Endothelial cell of umbilical vein (primary cell): ENCODE measurements at places on chromosomes 4 and X. TPM values are rescaled to one million over a fixed set of nuclear protein-coding genes. Genes with fewer than 3 reads are reported as not detected.

CXCL10 gene
- total RNA-seq = not detected in 2 replicates

RPGR gene
- total RNA-seq = 21.1 and 24.0 TPM in 2 replicates

ZFP42 gene
- not detected in 2 replicates for total RNA-seq

DNA sequence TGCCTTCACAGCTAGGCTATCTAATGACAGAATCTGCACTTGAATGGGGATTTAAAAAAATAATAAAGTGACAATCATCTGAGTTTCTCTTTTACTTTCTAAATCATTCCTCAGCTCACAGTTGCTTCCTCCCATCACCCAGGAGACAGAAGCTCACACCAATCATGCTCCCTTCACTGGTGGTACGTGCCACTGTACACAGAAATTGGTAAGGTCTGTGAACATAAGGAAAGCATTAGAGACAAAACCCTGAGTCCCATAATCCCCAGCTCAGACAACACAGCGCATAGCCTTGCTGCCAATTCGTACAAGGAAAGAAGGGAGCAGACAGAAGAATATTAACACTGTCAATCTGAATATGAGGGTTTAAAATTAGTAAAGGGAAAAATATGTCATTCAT, 133.1 kb downstream of the IDS start:
- no peak for DNase-seq

DNA sequence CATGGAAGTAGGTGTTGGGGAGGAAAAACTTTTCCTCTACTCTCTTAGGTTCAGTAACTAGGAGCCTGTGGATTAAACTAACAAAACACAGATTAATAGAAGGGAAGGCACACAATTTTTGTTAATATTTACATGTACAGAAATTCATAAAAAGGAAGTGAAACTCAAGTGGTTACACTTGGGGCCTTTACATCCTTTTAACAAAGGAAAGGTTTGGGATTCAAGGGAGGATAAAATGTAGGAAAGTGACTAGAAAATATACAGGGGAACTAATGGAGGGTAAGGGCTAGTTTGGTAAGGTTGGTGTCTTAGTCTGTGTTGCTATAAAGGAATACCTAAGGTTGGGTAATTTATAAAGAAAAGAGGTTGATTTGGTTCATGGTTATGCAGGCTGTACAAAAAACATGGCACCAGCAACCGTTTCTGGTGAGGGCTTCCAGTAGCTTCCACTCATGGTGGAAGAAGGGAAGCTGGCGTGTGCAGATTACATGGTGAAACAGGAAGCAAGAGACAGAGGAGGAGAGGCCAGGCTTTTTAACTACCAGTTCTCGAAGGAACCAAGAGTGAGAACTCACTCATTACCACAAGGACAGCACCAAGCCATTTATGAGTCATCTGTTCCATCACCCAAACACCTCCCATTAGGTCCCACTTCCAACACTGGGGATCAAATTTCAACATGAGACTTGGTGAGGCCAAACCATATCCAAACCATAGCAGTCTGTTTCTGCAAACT, 124.4 kb downstream of the CHRDL1 start:
- no peak for DNase-seq

GRCh38 chrX:109739625-109740432, 6.8 kb upstream of the ACSL4 start:
- DNase-seq = no peak

DNA sequence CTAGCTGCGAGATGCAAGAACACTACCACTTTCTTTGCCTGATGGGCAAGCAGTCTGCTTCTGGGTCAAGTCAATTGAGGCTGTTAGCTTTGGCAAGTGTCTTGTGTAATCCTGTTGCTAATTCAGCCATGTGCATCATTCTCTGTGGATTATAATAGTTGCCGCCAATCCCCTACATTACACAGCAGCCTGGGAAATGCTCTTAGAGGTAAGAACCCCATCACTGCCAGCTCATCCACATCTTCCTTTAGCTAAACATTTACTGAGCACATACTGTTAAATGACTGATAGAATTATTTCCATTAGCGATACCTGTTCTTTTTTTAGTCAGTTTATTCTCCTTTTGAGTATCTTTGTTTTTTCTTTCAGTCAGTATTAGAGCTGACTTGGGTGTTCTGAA, 116.2 kb downstream of the CBR4 start:
- DNase-seq = no peak

GRCh38 chrX:68896581-68896980, 67.8 kb downstream of the EFNB1 start:
- no peak for DNase-seq

DNA sequence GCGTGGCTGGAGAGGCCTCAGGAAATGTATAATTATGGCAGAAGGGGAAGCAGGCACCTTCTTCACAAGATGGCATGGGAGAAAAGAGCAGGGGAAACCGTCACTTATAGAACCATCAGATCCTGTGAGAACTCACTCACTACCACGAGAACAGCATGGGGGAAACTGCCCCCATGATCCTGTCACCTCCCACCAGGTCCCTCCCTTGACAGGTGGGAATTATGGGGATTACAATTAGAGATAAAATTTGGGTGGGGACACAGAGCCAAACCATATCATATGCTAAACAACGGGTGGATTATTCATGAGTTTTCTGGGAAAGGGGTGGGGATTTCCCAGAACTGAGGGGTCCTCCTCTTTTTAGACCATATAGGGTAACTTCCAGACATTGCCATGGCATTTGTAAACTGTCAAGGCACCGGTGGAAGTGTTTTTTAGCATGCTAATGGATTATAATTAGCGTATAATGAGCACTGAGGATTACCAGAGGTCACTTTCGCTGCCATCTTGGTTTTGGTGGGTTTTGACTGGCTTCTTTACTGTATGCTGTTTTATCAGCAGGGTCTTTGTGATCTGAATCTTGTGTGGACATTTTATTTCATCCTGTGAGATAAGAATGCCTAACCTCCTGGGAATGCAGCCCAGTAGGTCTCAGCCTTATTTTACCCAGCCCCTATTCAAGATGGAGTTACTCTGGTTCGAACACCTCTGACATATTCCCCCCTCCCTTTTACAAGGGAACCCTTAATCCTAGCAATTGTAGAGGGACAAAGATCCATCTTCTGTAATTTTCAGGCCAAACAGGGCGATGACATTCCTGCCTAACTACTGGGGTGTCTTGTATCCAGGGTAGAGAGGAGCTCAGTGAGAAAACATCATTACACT, 27.6 kb upstream of the ZNF81 start:
- no peak for DNase-seq

INTS6L gene
- total RNA-seq = 5.6 and 7.5 TPM in 2 replicates

GRCh38 chrX:107861056-107861455, 35.4 kb downstream of the MID2 start:
- DNase-seq = no peak
